ENCODE measurements at places on chromosomes 1 and 21.

DNA sequence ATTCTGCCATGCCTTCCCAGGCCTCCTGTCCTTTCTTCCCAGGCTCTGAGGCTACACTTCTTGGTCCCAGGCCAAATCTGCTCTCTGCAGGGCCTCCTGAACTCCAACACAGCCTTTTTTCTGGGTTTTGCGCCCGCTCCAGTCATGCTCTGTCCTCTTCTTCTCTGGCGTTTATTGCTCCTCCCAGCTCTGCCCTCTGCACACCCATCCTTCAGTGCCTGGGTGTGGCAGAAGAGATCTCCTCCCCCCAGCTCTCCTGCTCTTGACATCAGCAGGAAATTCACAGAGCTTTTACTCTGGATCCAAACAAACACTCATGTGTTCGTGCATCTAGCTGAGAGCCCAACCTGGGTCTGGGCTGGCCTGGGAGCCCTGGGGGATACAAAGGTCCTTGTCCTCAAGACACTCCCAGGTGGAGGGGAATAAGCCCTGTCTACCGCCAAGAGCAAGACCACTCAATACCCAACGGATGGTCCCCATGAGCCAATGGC is 22.9 kb upstream of the EPS8L3 start:
- no peak for DNase-seq

DNA sequence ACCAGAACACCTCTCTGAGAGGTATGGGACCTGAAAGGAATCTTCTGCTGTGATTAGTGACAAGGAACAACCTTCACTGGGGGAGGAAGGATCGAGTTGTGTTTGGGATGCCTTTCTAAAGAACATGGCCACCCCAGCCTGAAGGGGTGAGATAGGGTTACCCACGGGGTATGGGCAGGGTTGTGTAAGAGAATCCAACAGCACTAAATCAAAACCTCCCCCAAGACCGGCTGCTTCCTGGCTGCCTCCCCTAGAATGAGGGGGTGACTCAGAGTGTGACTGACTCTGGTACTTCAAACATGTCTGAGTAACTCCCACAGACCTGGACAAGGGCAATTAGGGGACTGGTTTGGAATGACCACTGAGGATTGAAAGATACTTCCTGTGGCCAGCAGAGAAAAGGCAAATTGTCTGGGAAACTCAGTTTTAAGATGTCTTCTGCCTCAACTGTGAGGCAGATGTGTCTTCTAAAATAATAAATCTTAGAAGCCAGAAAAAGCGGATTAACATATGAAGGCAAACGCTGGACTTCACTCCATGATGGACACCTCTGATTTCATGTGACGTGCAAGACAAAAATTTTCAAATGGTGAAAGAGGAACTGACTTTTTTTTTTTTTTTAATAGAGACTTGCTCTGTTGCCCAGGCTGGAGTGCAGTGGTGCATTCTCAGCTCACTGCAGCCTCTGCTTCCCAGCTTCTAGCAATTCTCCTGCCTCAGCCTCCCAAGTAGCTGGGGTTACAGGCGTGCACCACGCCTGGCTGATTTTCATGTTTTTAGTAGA is 6.7 kb upstream of the PTPN14 start:
- no peak for DNase-seq

DNA sequence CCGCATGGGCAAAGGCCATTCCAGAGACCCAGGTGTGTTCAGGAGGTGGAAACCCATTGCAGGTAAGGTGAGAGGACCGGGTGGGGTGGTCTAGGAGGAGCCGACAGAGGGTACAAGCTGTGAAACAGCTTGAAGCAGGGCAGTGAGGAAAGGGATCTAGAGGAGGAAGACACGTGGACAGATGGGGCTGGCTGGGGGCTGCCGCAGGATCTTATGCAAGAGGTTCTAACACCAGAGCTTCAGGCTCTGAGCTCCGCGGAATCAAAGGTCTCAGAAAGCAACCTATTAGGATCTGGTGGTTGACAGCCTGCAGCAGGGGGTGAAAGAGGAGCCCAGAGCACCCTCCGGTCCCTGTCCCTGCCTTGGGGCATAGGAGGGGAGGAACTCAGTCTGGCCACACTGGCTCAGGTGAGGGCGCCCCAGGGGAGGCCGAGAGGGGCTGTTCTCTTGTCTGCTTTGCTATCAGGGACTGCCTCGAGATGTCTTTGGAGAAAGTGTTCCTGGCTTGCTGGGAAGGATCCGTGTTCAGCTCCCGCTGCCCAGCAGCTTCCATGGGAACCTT is 1.9 kb downstream of the TFF1 start:
- DNase-seq = no peak

GRCh38 chr1:85314726-85315125 is 38.3 kb upstream of the BCL10 start:
- no peak for DNase-seq

GRCh38 chr21:40194185-40194980 is 327.1 kb downstream of the PCP4 start:
- DNase-seq = no peak

- no peak for DNase-seq
Observed at GRCh38 chr1:210405316-210405715, 76.6 kb downstream of the HHAT start.

DNA sequence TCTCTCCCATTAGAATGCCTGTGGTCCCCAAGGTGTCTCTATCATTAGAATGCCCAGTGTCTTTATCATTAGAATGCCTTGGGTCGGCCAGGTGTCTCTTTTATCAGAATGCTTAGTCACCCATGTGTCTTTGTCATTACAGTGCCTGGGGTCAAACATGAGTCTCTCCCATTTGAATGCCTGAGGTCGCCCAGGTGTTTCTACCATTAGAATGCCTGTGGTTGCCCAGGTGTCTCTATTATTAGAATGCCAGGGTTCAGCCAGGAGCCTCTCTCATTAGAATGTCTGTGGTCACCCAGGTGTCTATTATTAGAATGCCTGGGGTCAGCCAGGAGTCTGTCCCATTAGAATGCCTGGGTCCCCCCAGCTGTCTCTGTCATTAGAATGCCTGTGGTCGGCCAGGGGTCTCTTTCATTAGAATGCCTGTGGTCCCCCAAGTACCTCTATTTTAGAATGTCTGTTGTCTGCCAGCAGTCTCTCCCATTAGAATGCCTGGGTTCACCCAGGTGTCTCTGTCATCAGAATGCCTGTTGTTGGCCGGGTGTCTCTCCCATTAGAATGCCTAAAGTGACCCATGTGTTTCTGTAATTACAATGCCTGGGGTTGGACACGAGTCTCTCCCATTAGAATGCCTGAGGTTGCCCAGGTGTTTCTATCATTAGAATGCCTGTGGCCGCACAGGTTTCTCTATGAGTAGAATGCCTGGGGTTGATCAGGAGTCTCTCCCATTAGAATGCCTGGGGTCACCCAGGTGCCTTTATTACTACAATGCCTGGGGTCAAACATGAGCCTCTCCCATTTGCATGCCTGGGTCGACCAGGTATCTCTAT is 57.1 kb downstream of the RNF187 start:
- DNase-seq = no peak

DNA sequence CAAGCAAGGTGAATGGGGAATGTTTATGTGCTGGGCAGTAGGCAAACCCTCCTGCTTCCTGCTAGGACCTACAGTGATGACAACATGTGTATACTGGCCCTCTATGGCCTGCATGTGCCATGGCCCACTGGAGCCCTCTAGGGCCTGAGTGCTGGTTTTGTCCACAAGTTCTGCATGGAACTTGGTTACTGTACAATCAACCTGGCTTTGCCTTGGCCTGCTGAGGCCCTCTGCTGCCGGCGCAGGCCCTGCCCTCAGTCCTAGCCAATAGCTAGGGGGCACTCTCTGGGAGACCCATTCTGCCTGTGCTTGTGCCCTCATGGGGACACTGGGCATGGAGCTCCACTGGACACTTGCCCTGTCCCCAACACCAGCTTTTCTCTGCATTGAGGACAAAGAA is 138.6 kb upstream of the NGF start:
- no peak for DNase-seq

DNA sequence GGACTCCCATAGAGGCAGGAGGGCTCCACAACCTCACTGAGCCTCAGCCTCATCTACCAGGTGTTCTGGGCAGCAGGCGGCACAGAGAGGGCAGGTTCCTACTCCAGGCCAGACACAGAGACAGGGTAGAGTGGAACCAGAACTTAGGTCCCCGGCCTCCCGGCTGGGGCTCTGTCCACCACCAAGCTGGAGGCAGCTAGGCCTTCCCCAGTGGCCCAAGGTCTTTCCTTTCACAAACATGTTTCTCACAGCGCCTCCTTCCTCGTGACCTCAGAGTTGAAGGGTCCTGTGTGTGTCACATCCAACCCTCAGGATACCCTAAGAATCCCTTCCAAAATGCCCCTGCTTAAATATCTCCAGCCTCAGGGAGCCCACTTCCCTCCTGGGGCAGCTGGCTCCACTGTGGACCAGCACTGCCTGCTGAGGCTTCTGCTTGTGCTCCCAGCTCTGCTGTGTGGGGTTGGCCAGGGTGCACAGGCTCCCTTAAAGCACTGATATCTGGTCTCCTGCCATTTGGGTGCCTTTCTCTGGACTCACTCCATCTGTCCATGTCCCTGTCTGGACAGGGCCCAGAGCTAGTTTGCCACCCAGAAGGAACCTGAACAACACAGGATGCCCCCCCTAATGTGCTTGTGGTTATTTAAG is 33.2 kb upstream of the MAGOH start:
- no peak for DNase-seq

DNA sequence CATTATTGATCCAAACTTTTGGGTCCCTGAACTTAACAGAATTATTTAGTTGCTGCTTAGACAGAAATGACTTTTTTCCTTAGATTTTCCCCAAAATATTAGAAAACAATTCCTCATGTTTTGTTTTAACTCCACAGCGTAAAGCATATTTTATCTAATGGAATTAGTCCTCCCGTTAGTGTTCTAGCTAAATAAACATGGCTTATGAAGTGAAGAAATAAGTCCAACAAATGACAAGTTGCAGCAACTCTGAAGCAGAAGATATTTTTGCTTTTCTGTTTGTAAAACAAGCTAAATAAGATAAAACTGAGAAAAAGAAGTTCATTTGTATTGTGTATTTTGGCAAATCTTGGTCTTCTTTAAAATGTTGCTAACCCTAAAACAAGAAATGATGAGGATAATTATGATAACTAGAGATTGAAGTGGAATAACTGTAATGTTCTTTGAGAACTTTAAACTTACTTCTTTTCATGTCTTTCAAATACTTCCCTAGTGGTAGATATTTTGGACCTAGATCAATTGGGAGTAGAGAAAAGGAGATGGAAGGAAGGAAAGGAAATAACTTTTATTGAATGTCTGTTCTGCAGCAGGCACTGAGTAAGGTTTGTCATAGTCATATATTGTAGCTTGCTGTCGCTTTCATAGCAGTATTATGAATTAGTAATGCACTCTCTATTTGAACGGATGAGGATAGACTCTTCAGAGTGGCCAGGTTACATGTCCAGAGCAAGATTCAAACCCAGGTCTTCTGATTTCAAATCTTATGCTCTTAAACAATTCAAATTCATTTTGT is 12.5 kb downstream of the NFIA start:
- no peak for DNase-seq

DNA sequence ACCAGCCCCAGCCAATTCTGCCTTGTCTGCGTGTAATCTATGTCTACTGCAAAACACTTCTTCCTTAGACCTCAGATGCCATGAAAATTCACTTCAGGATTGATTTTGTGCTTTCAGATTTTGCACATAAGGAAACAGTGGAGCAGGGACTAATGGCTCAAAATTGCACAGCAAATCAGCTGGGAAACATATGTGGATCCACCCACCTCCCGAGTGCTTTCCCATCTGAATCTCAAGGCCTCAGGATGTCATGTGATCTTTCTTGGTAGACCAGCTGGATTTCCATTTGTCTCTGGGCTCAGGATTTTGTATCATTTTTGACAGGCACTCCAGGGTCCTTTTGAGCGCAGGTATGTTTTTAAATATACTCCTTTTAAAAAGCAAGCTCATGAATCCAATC is 158.6 kb downstream of the MIS18A start:
- DNase-seq = no peak

DNA sequence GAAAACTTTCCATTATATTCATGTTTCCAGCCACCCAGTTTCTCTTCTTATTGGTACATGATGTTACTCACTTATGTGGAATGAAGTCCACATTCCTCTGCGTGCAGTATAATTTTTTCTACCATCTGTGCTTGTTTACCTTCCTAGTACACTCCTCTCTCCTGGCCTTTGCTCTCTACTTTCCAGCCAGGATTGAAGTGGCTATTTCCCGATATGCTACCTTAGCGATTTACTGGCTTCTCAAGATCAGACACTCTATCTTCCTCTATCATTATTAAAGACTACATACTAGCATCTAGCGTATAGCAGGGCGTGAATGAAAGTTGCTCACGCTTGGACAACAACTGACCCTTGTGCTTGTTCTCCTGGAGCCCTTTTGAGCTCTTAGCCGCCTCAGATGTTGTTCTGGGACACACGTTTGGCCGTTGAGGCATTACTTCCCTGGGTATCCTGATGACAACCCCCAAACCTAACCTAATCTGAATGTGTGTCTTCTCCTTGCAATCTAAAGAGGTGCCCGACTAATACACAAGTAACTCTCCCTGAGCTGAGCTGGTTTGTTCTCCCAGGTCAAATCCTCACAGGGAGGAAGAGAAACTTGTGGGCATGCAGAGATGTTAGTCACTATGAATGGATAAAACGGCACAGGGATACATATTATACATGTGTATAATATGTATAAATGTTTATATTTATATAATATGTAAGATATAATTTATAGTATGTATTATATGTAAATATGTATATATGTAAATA is 13.4 kb upstream of the MTARC2 start:
- DNase-seq = peak; percentile 24

GRCh38 chr1:26856604-26857469 is 6.1 kb upstream of the SFN start:
- no peak for DNase-seq

- no peak for DNase-seq
Observed at GRCh38 chr1:192797891-192798290, 10.9 kb upstream of the RGS2 start.

- DNase-seq = no peak
Observed at GRCh38 chr1:14773396-14774025, 175.0 kb downstream of the KAZN start.

DNA sequence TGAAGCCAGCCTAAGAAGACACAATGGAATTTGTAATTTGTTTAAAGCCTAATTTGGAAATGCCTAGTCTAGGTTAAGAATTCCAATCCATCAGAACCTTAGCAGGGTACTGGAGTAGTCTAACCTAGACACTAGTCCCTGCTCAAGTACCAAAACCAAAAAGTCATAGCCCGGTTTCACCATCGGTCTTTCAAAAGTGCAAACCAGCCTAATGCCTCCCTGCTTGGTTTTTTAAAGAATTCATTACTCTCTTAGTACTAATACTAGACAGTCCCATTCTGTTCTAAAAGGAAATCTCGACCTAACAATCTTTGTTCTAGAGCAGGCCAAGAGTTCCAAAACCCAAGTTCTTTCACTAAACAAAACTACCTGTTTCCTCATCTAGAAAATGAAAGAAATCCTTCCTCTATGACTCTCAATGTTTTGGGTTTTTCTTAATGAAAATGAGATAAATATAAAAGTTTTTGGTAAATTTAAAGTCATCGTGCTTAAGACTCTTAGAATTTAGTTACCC is 2.6 kb downstream of the PUM1 start:
- DNase-seq = no peak

DNA sequence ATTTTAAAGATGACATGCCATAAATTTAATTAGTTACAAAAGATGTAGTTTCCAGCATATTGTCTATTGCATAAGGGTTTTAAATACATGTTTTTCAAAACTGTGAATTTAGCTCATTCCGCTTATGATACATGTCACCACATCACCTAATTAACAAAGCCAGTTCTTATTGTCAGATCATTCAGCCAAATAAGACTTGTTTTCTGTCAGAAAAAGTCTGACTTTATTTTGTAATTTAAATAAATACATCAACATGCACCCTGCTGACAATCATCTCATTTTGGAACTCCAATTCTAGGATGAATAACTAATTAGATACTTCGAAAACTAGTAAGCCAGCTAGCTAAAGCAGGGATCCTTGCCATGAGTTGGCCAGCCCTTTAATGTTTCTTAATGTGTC is 110.9 kb upstream of the APP start:
- no peak for DNase-seq

Data from AG09309 (cell line).